CD4-positive, alpha-beta T cell treated with Interleukin-4 for 1 hour (primary cell): ENCODE measurements at places on chromosomes 5 and 9.

DNA sequence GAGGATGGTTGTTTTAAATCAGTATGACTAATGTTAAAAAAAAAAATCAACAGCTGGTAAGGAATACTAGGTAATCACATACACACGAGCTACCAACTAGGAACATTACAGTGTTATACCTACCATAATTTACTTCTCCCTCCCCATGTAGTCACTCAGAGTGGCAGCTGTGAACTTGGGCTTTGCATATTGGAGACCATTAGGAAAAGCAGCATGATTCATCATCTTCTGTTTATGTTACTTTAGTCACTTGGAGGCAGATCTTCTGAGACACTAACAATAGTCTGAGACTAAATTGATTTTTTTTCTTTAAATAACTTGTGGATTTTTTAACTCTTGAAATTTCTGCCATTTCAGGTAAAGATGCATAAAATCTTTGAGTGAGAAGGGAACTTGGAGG is 141.5 kb upstream of the NR4A3 start:
- no peak for DNase-seq

GRCh38 chr5:69509212-69509611 is 16.6 kb downstream of the OCLN start:
- DNase-seq = no peak

DNA sequence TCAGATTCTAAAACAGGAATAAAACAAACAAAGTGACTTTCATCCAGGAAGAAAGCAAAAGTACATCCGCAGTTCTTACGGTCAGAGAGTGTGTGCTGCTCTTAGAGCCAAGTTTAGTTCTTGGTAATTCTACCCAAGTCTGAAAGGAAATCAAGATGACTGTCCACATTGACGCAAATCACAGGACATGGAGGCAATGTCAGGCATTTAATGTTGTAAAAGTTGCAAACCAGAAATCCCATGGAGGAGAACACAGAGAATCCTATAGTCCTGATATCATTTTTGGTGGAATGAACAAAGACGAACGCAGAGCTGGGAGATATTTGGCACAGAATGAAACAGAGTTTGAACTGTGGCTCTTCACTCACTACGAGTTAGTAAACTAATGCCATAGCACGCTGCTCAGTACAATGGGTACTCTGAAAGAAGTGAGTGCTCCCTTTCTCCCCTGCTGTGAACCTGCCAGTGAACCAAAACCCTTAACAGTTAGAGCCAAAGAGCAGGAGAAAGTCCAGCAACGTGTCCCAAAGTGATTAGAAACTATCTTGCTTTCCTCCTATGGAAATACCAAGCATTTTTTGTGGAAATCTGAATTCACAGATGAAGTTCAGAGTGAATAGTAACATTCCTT is 74.3 kb downstream of the MUSK start:
- DNase-seq = no peak

GRCh38 chr5:136058039-136058971 is 29.5 kb downstream of the TGFBI start:
- no peak for DNase-seq

DNA sequence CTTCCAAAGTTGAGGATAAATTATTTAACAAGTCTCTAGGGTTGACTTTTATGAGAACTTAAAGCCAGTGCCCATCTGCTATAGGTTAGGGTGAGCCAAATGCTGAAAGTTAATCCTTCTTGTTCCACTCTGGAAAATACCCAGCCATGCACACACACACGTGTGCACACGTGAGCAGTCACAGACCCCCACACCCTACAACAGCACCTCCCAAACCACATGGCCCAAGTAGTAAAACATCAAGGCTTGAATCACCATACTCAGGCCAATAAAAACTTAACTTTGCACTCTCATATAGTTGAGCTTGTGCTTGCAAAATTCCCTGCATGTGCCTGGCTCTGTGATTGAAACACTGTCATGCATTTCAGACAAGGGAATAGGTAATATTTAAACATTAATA is 467.6 kb downstream of the ARHGEF28 start:
- no peak for DNase-seq

GRCh38 chr5:65828022-65828896 is 98.1 kb upstream of the ERBIN start:
- no peak for DNase-seq

- DNase-seq = no peak
Observed at GRCh38 chr5:163505049-163505367, 411 bp upstream of the MAT2B start.

GRCh38 chr9:110895147-110895905 is 142.9 kb downstream of the LPAR1 start:
- no peak for DNase-seq

GRCh38 chr9:125532812-125533594 is 174.0 kb downstream of the MAPKAP1 start:
- no peak for DNase-seq

DNA sequence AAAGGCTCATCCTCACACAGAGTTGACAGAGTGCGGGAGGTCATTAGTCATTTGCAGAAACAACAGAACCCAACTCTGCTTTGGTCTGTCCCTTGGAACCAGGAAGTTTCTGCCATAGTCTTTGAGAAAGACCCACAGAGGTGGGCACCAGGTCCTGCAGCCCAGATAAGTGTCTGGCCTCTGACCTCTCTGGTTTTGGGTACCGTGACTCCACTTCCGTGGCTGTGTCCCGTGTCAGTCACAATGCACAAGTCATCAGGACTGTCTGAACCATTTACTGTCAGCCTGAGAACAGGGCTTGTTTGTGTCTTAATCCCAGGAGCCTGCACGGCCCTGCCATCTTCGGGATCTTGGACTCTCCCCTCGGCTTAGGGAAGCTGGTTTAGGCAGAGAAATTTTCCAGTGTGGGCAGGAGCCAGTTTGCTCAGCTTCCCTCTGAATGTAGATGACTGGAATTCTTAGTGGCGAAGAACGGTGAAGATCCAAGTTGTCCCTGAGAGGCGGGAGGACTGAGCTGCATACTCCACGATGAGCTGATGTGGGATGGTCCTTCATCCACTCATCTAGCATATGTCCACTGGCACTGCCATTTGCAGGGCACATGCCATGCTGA is 11.9 kb downstream of the GSN start:
- DNase-seq = no peak

DNA sequence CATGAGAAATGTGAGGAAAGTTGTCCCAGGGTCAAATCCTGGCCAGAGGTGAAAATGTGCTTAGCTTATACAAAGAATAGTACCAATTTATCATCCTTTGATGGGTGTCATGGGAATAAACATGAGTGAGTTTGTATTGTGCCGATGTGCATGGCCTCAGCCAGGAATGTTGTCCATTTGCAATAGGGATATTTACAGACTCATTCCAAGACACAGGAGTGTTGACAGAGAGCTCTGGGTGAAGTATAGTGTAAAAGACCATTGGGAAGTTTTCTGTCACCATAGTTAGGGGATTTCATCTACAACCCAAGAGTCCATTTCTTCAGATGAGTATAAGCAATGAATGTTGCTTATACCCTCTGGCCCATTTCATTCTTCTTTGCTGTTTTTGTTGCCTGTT is 160.1 kb downstream of the DMAC1 start:
- DNase-seq = no peak
